Activated CD4-positive, alpha-beta T cell treated with anti-CD3 and anti-CD28 coated beads, Interleukin-10, Interleukin-2, amounts not matched to agents 100 ng/mL and 50 ng/mL, durations not matched to agents 16 hours and 8 hours (primary cell): ENCODE measurements at places on chromosomes 12 and 14.
A peak's percentile ranks its signal among the peaks of the same experiment; 100 is the strongest.

DNA sequence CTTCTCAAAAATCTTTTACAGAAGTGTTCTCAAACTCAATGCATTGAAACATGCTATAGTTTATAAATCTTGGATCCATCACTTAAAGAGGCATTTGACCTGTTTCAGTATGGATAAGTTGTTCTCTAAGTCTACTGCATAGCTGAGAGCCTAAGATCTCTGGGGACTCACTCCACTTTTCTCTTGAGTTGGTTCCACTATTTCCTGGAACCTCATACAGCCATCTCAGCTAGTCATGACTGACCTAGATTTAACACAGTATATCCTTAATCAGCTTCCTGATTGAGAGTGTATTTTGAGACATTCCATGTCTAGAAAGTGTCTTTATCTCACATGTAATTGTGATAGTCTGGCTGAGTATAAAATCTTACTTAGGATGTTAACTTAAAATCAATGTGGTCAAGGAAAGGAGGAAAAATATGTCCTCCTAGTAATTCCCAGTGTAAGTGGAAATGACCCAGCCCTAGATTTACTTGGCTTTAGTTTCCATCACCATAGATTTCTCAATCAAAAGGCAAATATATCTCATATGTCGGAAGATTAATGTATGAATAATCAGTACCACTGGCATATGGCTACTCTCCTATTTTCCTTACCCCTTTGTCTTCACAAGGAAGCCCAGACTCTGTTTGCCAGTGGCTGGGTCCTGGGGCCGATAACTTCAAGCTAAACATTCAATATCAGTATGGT is 61.9 kb downstream of the KICS2 start:
- no peak for DNase-seq

GRCh38 chr12:81797100-81797499 is 38.0 kb upstream of the PPFIA2 start:
- DNase-seq: peak; percentile 16

GRCh38 chr12:24778486-24779304 is 170.2 kb downstream of the BCAT1 start:
- DNase-seq: peak; percentile 67

DNA sequence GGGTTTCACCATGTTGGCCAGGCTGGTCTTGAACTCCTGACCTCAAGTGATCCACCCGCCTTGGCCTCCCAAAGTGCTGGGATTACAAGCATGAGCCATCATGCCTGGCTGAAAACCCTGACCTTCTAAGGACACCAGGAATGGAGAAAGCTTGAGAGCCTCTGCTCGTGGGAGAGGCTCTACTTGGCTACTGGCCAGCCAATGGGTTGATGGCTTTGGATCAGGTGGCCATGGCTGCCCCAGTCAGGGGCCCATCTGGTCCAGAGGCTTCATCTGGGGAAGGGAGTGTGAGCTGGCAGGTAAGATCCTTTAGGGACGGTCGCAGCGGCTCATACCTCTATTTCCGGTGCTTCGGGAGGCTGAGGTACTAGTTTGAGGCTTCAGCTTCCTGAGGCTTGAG is 42.5 kb upstream of the PPP1CC start:
- DNase-seq: no peak

DNA sequence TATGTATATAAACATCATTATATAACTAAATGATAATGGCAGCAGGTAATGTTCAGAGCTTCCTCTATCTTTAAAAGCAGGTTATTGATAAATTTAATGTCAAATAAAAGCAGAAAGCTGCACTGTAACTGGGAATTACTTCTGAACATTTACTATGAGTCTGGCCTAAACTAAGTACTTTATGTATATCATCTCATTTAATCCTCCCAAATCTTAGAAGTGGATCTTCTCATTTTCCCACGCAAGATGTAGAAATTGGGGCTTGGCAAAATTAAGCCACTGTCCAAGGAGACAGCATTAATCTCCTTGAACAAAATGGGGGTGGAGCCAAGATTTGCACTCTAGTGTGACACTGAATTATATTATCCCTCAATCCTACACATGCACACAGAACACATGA is 5.7 kb downstream of the NIN start:
- no peak for DNase-seq

- DNase-seq: no peak
Observed at GRCh38 chr12:23504043-23504442, 445.4 kb downstream of the SOX5 start.

DNA sequence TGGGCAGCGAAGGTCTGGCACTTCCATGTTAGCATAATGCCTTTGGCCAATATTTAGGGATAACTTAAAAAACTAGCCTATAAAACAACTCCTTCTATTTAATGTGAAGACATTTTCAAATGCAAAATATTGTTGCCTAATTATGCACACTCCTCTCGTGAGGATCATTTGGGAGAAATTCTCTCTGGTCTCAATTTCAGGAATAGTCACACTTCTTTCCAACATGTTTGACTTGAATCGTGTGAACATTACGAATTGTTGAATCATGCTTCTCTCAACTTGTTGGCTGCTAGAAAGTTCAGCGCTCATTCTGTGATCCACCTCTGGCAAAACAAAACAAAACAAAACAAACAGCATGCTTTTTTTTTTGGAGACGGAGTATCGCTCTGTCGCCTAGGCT is 313.2 kb downstream of the SEC23A start:
- no peak for DNase-seq

- DNase-seq: no peak
Observed at GRCh38 chr14:26554069-26554772, 43.6 kb downstream of the NOVA1 start.

- DNase-seq: peak; percentile 57
Observed at GRCh38 chr14:59926534-59926933, 6.6 kb downstream of the LRRC9 start.

DNA sequence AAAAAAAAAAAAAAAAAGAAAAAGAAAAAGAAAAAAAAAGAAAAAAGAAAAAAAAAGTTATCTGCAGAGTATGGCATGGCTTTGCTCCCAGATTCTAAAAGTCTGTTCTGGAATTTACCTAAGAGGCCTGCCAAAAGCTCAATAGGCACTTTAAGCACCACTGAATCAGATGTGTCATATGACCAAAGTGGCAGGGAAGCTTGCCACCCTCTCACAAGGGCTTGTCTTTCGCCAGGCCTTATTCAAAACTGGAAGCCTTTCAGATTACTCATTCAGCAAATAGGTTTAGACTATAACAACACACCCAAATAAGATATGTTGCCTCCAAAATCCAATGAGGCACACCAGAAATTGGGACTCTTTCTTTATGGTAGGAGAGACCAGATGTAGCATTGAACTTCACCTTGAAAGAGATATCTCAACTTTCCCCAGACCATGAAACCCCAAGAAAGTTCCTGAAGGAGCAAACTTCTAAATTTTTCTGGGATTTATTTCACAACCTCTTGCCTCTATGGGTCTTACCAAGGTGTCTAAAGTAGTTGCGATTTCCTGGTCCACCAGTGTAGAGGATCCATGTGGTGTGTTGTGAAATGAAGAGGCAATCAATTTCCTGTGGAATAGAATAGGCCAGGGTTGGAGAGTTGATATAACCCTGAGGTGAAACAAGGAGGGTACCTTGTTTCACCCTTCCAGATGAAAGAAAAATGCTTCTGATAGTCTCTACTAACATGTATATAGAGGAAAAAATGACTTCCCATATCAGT is 218.8 kb downstream of the DAD1 start:
- no peak for DNase-seq

GRCh38 chr12:111761099-111761498 is 5.6 kb upstream of the ALDH2 start:
- DNase-seq: no peak

GRCh38 chr14:66045572-66046021 is 440.6 kb upstream of the CCDC196 start:
- no peak for DNase-seq

DNA sequence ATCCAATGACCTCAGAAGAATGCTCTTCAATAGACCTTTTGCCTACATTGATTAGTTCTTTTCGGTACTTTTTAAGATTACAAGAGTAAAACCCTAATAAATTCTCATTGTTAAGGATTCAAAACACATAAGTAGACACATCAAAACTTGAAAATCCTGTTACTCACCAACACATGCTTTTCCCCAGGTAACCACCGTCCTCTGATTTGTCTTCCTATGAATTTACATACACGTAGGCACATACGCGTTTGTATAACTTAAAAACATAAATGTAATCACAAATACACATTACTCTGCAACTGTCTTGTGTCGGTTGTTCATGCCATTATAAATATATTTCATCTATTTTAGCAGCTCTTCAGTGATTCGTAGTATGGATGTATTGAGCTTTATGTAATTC is 910 bp upstream of the WASHC4 start:
- no peak for DNase-seq

GRCh38 chr14:73842201-73842600 is 9.4 kb upstream of the PTGR2 start:
- DNase-seq: no peak

DNA sequence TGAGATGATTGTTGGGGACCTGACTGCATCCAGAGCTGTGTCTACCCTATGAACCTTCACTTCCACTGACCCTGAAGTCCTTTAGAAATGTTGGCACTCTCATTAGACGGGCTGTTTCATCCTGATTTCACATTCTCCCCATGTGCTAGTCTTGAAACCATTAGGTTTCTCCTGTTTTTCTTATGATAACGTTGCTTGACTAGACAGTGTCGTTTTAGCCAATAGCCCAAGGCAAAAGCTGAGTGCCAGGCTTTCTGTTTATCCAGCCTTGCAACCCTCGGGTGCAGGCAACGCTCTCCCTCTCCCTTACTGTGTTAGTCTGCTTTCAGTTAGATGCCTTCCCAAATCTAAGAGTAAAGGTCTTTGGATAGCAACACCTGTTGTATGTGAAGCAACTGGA is 30.1 kb downstream of the DACT1 start:
- DNase-seq: no peak

- no peak for DNase-seq
Observed at GRCh38 chr12:27843714-27844245, 63.7 kb upstream of the MANSC4 start.

DNA sequence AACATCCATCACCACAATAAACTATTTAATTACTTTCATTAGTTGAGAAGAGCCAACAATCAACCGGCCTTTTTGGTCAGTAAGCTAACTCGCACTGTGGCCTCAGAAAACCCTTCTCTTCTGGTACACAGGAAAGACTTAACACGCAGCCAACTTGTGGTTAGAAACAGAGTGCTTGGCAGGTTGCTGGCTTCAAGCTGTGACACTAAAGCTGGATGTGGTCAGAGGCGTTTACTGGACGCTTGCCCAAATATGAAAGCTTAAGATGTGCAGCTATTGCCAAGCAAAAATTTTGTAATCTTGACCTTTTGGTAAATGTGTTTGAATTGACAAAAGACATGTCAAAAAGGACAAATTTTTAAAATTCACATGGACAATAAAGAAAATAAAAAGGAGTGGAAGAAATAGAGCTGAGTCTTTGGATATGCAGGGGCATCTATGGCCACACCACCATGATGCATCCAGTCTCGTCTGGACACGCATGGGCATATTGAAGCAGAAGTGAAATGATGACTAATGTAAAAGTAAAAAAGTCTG is 2.6 kb upstream of the KLRK1 start:
- peak; percentile 26 for DNase-seq

GRCh38 chr12:120902846-120903411 is 1.2 kb downstream of the SPPL3 start:
- no peak for DNase-seq

- DNase-seq: no peak
Observed at GRCh38 chr14:89635615-89636014, 218.6 kb upstream of the FOXN3 start.

- DNase-seq: no peak
Observed at GRCh38 chr14:100362311-100362927, 39.3 kb downstream of the SLC25A47 start.

DNA sequence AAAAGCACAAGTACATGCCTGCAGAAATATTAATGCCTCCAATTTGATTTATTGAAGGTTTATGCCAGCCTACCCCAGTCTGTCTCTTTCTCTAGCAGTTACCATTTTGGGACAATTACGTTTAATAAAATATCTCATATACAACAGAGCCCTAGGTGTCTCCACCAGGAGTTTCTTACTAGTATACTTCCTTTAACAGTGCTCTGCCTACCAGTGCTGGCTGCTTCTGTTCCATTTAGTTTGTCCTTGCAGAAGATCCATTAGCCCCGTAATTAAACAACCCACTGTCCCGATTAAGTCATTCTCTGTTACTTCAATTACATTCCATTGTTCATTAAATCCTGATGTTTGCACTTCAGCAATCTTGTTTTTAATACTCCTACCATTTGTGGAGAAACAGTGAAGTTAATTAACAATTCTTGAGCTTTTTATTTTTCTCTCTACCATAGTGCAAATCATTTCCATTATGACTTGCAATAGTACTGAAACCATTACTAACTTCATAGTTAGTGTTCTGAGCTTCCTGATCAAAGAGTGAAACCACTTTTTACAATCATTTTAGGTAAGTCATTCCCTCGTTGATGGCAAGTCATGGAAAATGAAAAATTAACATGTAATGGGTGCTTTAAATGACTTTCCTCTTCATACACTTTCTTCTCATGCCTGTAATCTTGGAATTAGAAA is 121.1 kb downstream of the PLXNC1 start:
- peak; percentile 63 for DNase-seq

- DNase-seq: peak; percentile 69
Observed at GRCh38 chr14:80996049-80996901, 40.9 kb downstream of the TSHR start.

GRCh38 chr12:72471806-72472205 is 199.6 kb downstream of the TRHDE start:
- no peak for DNase-seq

DNA sequence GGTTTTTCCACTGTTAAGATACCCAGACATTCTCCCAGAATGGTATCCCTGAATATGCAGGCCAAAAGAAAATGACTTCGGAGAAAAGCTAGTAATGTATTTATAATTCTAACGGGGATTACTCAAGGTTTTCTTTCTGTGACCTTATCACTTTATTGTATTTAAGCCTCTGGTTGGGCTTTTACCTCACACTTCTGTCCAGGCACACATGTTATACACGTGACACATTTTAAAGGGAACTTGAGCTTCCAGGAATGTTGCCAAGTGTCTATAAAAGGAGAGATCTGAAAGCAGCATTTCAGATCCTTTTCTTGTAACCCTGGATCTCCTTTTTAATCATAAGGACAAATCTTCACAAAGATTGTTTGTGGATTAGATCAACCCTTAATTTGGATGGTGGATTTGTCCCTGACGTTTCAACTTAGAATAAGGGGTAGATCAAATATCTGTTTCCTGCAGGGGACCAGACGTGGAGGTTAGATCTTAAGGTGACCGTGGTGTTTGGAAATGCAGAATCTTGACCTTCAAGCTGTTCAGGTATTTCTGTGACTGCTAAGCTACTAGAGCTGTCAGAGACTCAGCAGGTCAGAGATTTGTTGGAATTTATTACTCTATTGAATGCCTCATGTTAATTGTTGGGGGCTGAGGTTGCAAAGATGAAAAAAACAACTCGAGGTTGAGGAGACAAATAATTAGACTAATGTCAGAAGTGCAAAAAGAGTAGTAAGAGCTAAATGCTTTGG is 1.5 kb downstream of the CIPC start:
- DNase-seq: no peak

GRCh38 chr12:13587721-13588390 is 391.3 kb downstream of the EMP1 start:
- DNase-seq: no peak

GRCh38 chr12:29762637-29763300 is 21.0 kb downstream of the TMTC1 start:
- no peak for DNase-seq

- DNase-seq: no peak
Observed at GRCh38 chr12:5376591-5377207, 55.2 kb upstream of the NTF3 start.

GRCh38 chr14:81363746-81364378 is 36.3 kb downstream of the STON2 start:
- no peak for DNase-seq

- no peak for DNase-seq
Observed at GRCh38 chr12:64663015-64663414, 52.7 kb downstream of the RASSF3 start.

- no peak for DNase-seq
Observed at GRCh38 chr12:105347499-105347898, 17.0 kb downstream of the C12orf75 start.
